Psoas muscle (tissue), 8 donors: ENCODE measurements at places on chromosomes 7 and 10. TPM values are rescaled to one million over a fixed set of nuclear protein-coding genes. Genes with fewer than 3 reads are reported as not detected.

TRA2A gene
- 31.5 TPM for total RNA-seq

GIMAP8 gene
- total RNA-seq, result 6.1 TPM

CNOT4 gene
- total RNA-seq, result 35.1 TPM

MRPS16 gene
- 104 TPM for total RNA-seq
